ENCODE measurements at places on chromosomes 2 and 18. TPM values are rescaled to one million over a fixed set of nuclear protein-coding genes. Genes with fewer than 3 reads are reported as not detected.

Gene NT5C1B
- 0.09 TPM for total RNA-seq

Gene ZSWIM2
- 0.18 TPM for total RNA-seq

Gene OST4
- 118 TPM for total RNA-seq

Gene LYG2
- total RNA-seq: not detected

Gene IL37
- not detected for total RNA-seq

Gene STAT4
- total RNA-seq: 6.4 TPM

Gene MAL
- total RNA-seq: not detected

Gene PPM1G
- total RNA-seq: 37.5 TPM

Gene TTR
- total RNA-seq: 6.1 TPM

Gene DSG4
- total RNA-seq: not detected

Gene DES
- total RNA-seq: 2.0 TPM

Gene MOCOS
- 0.09 TPM for total RNA-seq

Gene XIRP2
- total RNA-seq: 0.45 TPM

Gene RMND5A
- 45.8 TPM for total RNA-seq

Gene ALPI
- not detected for total RNA-seq

Gene ADAM23
- 29.3 TPM for total RNA-seq

Gene EPHA4
- total RNA-seq: 84.7 TPM

Gene LINC00305
- not detected for total RNA-seq

Gene RFX8
- total RNA-seq: 0.36 TPM

Gene DBI
- total RNA-seq: 47.8 TPM

Gene STRN
- 26.3 TPM for total RNA-seq

Gene TLX2
- not detected for total RNA-seq

Gene RGPD3
- total RNA-seq: 0.82 TPM

Gene TOGARAM2
- 2.6 TPM for total RNA-seq

Gene OTOF
- total RNA-seq: 1.4 TPM

Gene CDK15
- 0.18 TPM for total RNA-seq

Gene AGXT
- not detected for total RNA-seq

Gene FOSL2
- 5.8 TPM for total RNA-seq

Gene ETAA1
- 22.8 TPM for total RNA-seq

Gene LIPG
- 10.0 TPM for total RNA-seq

Gene ZNF638
- total RNA-seq: 386 TPM

Gene GAL3ST2
- 0.45 TPM for total RNA-seq

Gene SPATA3
- not detected for total RNA-seq

Gene HOXD13
- not detected for total RNA-seq

Gene SCN2A
- 117 TPM for total RNA-seq

Gene UGT1A3
- not detected for total RNA-seq

Gene MYO5B
- total RNA-seq: 5.5 TPM

Gene SPDYA
- total RNA-seq: 2.7 TPM

Gene AKAIN1
- total RNA-seq: 6.9 TPM

Gene TMEM247
- not detected for total RNA-seq

Gene POU3F3
- 30.7 TPM for total RNA-seq

Gene MERTK
- total RNA-seq: 6.4 TPM

Gene SNTG2
- total RNA-seq: 4.9 TPM

Gene SCYGR4
- total RNA-seq: not detected

Gene VWC2L
- total RNA-seq: 4.3 TPM

Gene RTP5
- 1.3 TPM for total RNA-seq

Gene CCDC150
- total RNA-seq: 12.8 TPM

Gene POTEI
- total RNA-seq: 0.27 TPM

Gene AFTPH
- total RNA-seq: 56.3 TPM

Gene ACKR3
- total RNA-seq: 10.3 TPM

All from cerebellum (tissue), 4 donors.